ENCODE measurements at places on chromosomes 5 and 9.

- DNase-seq, result no peak
Observed at GRCh38 chr9:115398996-115399395, 281.0 kb upstream of the TNC start.

- no peak for DNase-seq
Observed at GRCh38 chr5:134932508-134932907, 27.6 kb downstream of the PCBD2 start.

GRCh38 chr9:75851917-75852316 lies 38.6 kb upstream of the PCSK5 start:
- no peak for DNase-seq

- no peak for DNase-seq
Observed at GRCh38 chr5:109584986-109585599, 104.6 kb upstream of the MAN2A1 start.

GRCh38 chr9:129944506-129945116 lies 98.4 kb downstream of the FNBP1 start:
- DNase-seq, result no peak

DNA sequence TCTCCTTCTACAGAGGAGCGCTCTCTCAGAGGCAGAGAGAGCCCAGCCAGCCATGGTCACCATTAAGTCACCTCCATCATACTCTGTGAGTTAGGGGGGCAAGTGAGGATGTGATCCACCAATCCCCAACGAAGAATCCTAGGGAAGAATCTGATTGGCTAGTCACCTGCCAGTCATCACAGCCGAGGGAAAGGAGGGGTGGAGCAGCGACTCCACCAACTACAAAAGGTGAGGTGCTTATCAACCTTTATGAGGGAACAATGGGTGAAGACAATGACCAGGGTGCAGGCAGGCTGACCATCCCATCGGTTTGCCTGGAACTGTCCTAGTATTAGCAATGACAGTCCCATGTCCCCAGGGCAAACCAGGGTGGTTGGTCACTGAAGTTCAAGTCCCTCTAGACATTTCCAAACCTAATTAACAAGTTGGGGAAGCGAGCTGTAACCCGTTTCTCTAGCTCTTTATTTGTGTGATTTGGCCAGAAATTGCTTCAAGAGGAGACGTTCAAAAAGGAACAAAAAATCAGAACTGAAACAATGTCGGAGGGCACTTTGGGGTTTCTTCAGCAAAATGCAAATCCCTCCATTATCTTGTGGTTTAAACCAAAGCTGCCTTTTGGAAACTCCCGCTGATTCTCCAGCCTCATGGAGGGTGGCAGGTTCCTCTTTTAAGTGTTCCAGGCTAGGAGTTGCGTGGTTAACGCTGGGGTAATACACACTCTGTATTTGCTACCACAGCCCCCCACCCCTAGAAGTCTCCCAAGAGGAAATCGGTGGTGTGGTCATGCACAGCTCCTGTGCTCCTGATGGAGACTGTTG lies 18.8 kb upstream of the FCN1 start:
- no peak for DNase-seq

DNA sequence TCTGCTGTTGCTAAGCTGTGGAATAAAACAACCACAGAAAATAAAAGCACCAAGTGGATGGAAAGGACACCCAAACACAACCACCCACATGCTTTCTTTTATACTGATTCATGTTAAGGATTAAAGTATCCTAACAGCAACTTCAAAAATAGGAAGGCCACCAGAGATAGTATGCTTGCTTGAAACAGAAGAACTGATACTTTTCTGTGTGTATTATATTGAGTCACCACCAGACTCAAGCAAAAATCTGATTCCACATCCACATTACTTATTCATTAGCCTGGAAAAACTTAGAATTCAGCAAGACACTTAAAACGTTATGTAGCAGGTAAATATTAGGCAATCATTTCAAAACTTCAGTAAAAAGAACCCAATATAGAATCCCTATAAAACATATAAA lies 52.3 kb downstream of the ZDHHC21 start:
- no peak for DNase-seq

DNA sequence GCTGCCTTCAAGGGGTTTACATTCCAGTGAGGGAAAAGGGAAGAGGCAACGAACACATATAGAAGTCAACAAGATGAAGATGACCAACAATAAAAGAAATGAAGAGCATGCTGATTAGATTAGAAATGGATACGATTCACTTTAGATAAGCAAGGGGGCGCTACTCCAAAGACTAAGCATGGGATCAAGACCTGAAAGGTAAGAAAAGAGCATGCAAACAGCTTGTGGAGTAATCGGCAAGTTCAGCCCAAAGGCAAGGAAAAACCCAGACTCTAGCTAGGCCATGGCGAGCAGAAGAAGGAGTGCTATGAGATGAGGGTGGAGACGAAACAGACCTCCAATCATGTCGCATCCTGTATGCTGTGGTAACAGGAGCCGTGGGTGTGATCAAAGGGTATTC lies 124.4 kb downstream of the FANCC start:
- DNase-seq, result no peak

Data from ecto neural progenitor cell (in vitro differentiated cells).